ENCODE measurements at places on chromosomes 16 and 17.
A peak's percentile ranks its signal among the peaks of the same experiment; 100 is the strongest.

DNA sequence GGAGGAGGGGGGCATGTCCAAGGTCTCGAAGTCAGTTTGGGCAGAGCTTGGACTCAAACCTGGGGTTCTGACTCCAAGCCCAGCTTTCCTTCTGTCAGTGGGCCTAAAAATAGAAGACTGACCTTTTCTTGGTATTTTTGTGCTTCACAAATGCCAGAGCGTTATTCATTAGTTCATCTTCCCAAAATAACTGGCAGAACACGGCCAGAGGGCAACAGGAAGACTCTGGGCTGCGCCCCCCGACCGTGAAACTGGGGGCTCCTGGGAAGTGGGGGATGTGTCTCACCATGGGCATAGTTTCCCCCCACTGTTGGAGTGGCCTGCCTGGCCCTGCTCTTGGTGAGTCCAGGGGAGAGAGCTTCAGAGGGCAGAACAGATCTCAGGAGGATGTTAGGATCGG is 94.0 kb downstream of the SOCS1 start:
- H3K27me3 ChIP-seq, result no peaks in the 10 kb centered on the region
- peaks cover 30% of the 10 kb centered on the region for H3K4me1 ChIP-seq
- H3K36me3 ChIP-seq, result no peaks in the 10 kb centered on the region
- DNase-seq, result no peak
- H3K27ac ChIP-seq, result peak overlapping the region; percentile 73
- no peak overlapping the region for H3K4me3 ChIP-seq

GRCh38 chr17:81328978-81329926 is 34.1 kb upstream of the SLC38A10 start:
- DNase-seq, result peak; percentile 46
- peaks cover 79% of the 10 kb centered on the region for H3K4me1 ChIP-seq
- H3K27me3 ChIP-seq, result peaks cover 32% of the 10 kb centered on the region
- H3K4me3 ChIP-seq, result peak overlapping the region; percentile 34
- peak overlapping the region; percentile 92 for H3K27ac ChIP-seq
- no peaks in the 10 kb centered on the region for H3K36me3 ChIP-seq

DNA sequence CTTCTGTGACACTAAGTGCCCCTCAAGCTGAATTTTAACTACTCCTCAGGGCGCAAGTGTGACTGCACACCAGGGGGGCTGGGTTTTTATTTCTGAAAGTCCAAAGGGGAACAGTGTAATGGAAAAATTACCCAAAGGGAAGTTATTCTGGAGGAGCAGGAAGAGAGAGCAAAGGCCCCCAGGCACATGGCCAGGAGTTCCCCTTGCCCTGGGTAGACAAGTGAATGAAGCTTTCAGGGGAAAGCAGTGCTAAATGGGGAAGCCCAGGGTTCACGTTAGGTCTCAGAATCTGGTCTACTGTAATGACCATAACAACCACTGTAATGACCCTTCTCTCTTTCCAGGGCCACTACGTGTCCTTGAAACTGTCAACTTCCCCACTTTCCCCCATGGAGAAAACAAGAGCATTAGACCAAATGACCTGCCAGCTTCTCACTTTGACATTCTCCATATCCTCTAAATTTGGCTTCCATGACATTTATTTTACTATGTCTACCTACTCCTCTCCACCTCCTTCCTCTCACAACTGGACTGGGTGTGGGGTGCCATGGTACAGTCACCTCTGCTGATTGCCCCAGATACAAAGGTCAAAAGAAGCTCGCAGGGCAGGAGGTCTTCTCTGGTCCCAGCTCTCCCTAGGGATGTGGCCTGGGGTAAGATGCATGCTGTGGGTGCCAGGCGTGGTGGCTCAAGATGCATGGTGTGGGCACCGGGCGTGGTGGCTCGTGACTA is 34.1 kb upstream of the MMP2 start:
- DNase-seq, result no peak
- H3K36me3 ChIP-seq, result no peaks in the 10 kb centered on the region
- H3K4me1 ChIP-seq, result peaks cover under 1% of the 10 kb centered on the region

- no peak for DNase-seq
- H3K27ac ChIP-seq, result no peak overlapping the region
- H3K4me3 ChIP-seq, result no peak overlapping the region
- H3K27me3 ChIP-seq, result no peaks in the 10 kb centered on the region
- no peaks in the 10 kb centered on the region for H3K4me1 ChIP-seq
- H3K36me3 ChIP-seq, result no peaks in the 10 kb centered on the region
Measured at GRCh38 chr16:68972720-68973119, 129.4 kb downstream of the TANGO6 start.

DNA sequence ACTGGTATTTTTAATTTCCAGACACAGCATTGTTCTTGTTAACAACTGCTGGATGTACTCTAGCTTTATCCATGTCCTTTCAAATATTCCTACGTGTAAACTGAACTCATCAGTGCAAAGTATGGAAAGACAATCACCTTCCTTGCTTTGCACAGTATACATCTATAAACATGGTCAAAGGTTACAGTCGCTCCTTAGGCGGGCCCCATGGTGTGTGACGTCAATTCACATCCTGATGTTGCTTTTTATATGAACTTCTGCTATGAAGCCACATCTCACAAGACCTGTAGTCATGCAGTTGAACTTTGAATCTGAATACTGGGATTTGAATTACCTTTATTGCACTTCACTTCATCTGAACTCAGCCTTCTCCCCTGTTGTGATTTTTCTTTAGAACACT is 447.6 kb upstream of the PSMD7 start:
- H3K27me3 ChIP-seq, result no peaks in the 10 kb centered on the region
- H3K36me3 ChIP-seq, result no peaks in the 10 kb centered on the region
- no peak for DNase-seq
- no peaks in the 10 kb centered on the region for H3K4me1 ChIP-seq
- H3K4me3 ChIP-seq, result no peak overlapping the region

- no peak overlapping the region for H3K4me3 ChIP-seq
- no peaks in the 10 kb centered on the region for H3K27me3 ChIP-seq
- H3K27ac ChIP-seq, result no peak overlapping the region
- no peaks in the 10 kb centered on the region for H3K36me3 ChIP-seq
- DNase-seq, result no peak
- peaks cover 64% of the 10 kb centered on the region for H3K4me1 ChIP-seq
Measured at GRCh38 chr17:40472733-40473452, 28.5 kb downstream of the TNS4 start.

DNA sequence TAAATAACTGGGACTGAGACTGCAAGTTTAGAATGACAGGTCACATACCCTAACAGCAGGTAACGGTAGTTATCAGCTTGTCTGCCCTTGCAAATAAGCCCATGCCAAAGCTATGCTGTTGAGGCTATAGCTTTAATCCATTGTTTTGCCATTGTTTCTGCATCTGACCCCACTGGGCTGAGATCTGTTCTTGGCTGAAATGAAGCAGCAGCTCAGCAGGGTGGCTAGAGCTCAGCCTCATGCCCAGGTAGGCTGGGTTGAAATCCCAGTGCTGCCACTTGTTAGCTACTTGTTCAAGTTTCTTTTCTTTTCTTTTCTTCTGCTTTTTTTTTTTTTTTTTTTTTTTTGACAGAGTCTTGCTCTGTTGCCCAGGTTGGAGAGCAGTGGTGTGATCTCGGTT is 40.1 kb downstream of the NKD1 start:
- no peaks in the 10 kb centered on the region for H3K27me3 ChIP-seq
- no peak overlapping the region for H3K27ac ChIP-seq
- no peak for DNase-seq
- H3K36me3 ChIP-seq, result no peaks in the 10 kb centered on the region
- no peak overlapping the region for H3K4me3 ChIP-seq
- peaks cover 11% of the 10 kb centered on the region for H3K4me1 ChIP-seq

GRCh38 chr16:77660311-77660710 is 62.0 kb upstream of the NUDT7 start:
- H3K27ac ChIP-seq, result no peak overlapping the region
- no peak overlapping the region for H3K4me3 ChIP-seq
- H3K36me3 ChIP-seq, result no peaks in the 10 kb centered on the region
- DNase-seq, result no peak
- no peaks in the 10 kb centered on the region for H3K4me1 ChIP-seq

GRCh38 chr17:83037874-83038165 is 41.6 kb upstream of the METRNL start:
- no peaks in the 10 kb centered on the region for H3K4me1 ChIP-seq
- H3K27me3 ChIP-seq, result no peaks in the 10 kb centered on the region
- H3K36me3 ChIP-seq, result no peaks in the 10 kb centered on the region
- no peak overlapping the region for H3K27ac ChIP-seq

DNA sequence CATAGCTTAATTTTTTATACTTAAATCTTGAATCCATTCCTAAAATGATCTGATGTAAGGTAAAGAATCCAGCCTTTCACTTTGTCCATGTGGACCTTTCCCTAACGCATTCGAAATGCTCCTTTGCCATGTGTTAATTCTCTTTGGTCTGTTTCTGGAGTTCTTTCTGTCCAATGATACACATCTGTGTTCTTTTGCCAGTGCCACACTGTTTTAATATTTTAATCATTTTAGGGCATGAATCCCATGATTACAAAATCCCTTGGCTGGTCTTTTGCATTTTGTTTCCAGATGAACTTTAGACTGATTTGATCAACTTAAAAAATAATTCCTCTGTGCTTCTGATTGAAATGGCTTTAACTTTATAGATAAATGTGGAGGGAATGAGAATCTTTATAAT is 74.1 kb downstream of the NTN1 start:
- no peak for DNase-seq
- H3K27me3 ChIP-seq, result no peaks in the 10 kb centered on the region
- peaks cover 3% of the 10 kb centered on the region for H3K4me1 ChIP-seq
- H3K36me3 ChIP-seq, result no peaks in the 10 kb centered on the region

DNA sequence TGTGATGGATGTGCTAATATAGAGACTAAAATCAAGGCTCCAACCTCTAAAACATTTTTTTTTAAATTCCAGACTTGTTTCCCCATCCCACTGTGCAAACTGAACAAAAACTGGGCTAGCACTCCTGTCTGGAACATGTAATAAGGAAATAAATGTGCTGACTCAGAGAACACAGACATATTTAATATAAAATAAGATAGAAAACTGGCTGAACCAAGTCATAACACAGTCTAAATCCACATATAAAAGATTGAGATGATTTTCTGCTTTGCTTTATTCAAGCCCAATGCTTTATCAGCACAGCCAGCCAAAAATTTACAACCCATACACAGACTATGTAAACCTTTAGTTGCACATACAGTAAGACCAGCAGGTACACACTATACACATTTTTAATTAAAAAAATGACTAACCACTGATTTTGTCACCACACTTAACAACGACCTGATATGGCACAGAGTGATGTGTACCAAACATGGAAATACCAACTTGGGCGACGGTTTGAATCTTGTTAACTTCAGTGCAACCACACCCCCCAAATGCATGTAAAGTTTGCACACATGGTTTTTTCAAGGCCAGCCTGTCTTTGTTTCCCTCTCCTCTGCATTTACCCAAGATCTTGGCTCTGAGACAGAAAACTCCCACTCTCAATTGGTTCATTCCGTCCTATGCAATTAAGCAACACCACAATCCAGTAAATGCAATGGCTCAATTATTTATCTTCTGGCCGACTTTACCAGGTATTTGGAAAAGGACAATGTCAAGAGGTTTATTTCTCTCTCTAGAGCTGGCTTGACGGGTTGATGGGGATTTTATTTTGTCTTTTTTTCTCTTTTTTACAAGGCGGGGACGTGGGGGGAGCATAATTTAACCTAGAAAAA is 1.2 kb downstream of the STAT3 start:
- H3K27me3 ChIP-seq, result no peaks in the 10 kb centered on the region
- peaks cover 31% of the 10 kb centered on the region for H3K4me1 ChIP-seq
- no peaks in the 10 kb centered on the region for H3K36me3 ChIP-seq
- peak overlapping the region; percentile 100 for H3K4me3 ChIP-seq
- no peak for DNase-seq

GRCh38 chr17:77735081-77735565 is 223.4 kb upstream of the TNRC6C start:
- H3K27ac ChIP-seq, result peak overlapping the region; percentile 66
- H3K36me3 ChIP-seq, result no peaks in the 10 kb centered on the region
- no peak overlapping the region for H3K4me3 ChIP-seq
- H3K4me1 ChIP-seq, result peaks cover 42% of the 10 kb centered on the region
- no peak for DNase-seq

GRCh38 chr16:3520413-3520812 is 19.6 kb downstream of the CLUAP1 start:
- no peak overlapping the region for H3K4me3 ChIP-seq
- peaks cover 8% of the 10 kb centered on the region for H3K36me3 ChIP-seq

- H3K4me3 ChIP-seq, result no peak overlapping the region
- H3K27ac ChIP-seq, result no peak overlapping the region
- no peaks in the 10 kb centered on the region for H3K27me3 ChIP-seq
Measured at GRCh38 chr16:72657791-72658190, 390.1 kb downstream of the ZFHX3 start.

GRCh38 chr17:40947929-40948328 is 10.5 kb upstream of the KRT23 start:
- no peak overlapping the region for H3K27ac ChIP-seq
- no peaks in the 10 kb centered on the region for H3K36me3 ChIP-seq
- peaks cover 10% of the 10 kb centered on the region for H3K4me1 ChIP-seq
- no peak overlapping the region for H3K4me3 ChIP-seq

DNA sequence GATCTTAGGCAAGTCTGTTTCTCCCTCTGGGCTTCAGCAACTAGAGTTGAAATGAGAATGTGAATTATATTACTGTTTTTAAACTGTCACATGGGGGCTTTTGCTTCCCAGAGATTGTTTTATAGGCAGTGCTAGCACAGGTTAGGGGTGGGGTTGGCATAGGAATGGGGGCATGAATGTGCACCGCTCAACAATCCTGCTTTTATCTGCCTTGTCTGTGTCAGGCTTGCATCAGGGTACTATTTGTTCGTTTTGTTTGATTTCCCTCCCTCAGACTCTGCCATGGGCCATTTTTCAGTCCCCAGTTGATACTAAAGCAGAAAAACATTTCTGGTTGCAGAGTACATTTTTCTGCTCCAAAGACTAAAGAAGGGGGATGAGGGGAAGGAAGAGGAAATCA is 34.6 kb upstream of the IRX6 start:
- H3K4me3 ChIP-seq, result no peak overlapping the region
- no peaks in the 10 kb centered on the region for H3K36me3 ChIP-seq
- H3K27me3 ChIP-seq, result no peaks in the 10 kb centered on the region
- no peak for DNase-seq
- no peak overlapping the region for H3K27ac ChIP-seq
- no peaks in the 10 kb centered on the region for H3K4me1 ChIP-seq

- no peak for DNase-seq
- H3K36me3 ChIP-seq, result no peaks in the 10 kb centered on the region
- H3K4me1 ChIP-seq, result peaks cover 28% of the 10 kb centered on the region
- H3K4me3 ChIP-seq, result no peak overlapping the region
Measured at GRCh38 chr16:56258508-56259424, 67.5 kb downstream of the GNAO1 start.

DNA sequence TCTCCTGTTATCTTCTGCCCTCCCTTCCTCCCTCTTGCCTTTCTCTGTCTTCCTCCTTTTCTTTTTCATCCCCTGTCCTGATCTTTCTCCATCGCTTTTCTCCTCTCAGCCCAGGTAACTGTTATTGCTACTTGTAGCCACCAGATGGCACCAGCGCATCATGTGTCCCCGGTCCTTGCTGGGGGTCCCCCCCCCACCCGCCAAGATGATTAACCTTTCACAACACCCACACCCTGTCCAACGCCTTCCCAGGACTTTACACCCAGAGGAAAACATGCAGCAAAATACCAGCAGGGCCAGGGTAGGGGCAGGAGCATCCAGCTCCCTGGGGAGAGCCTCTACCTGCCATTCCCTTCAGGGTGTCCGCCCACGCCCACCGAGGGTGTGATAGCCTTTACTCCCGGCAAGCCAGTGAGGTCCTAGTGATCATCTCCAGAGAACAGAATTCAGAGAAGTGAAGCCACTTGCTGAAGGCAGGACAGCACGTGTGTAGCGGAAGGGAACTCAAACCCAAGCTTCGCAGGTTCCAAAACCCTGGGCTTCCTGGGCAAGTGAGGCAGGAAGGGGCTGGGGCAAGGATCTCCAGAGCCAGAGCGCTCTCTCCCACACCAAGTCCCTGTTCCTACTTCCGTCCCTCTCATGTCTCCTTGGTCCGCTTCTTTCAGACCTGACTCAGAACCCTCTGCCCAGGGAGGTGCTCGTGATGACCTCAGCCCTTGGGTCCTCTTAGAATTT is 13.4 kb upstream of the TAC4 start:
- H3K4me3 ChIP-seq, result no peak overlapping the region
- H3K27me3 ChIP-seq, result peaks cover 15% of the 10 kb centered on the region
- no peak for DNase-seq
- H3K36me3 ChIP-seq, result no peaks in the 10 kb centered on the region
- no peaks in the 10 kb centered on the region for H3K4me1 ChIP-seq

All from esophagus squamous epithelium (tissue), 5 donors.